Activated naive CD4-positive, alpha-beta T cell treated with Interleukin-2 at 50 U/mL for 16 hours (primary cell): ENCODE measurements at places on chromosomes 7 and 10.

GRCh38 chr10:98886686-98887085 lies 349.0 kb downstream of the HPSE2 start:
- no peak for DNase-seq

DNA sequence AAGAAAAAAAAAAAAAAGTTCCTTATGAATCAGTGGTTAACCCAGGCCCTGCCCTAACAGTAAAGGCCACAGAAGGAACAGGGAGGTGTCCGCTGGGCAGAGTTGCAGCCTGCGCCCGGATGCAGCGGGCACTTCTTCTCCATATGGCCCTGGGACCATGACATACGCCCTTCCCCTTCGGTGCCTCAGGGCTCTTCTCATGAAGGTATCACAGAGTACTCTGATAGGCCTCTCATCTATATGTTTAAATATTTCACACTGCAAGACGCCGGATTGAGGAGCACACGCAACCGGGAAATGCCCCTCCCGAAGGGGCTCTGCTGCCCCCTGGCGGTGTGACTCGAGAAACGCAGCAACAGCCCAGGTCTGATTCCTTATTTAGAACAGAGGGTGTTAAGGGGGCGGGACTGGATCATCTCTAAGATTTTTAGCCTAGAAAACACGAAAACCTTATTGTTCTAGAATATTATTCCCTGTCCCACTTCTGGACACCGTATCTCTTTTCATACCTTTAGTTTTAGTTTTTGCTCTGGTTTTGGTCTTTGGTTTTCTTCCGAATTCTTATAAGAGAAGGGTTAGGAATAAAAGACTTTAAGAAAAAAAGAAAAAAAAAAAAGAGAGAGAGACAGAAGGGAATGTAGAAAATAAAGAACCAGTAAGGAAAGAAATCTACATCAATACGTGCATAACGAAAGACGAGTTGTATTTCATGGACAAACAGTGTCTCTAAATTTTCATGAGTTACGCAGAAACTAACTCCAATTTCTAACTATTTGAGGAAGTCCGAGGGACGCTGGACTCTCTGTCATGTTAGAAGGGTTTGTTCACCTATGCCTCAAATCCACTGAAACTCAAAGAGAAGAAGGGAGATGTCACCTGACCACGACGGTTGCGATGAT lies 12.0 kb downstream of the DAGLB start:
- peak; percentile 88 for DNase-seq

GRCh38 chr7:110977127-110977737 lies 113.7 kb upstream of the LRRN3 start:
- DNase-seq, result no peak

- DNase-seq, result no peak
Observed at GRCh38 chr10:130884456-130884855, 427.1 kb downstream of the TCERG1L start.

GRCh38 chr10:131928248-131929095 lies 27.7 kb downstream of the PPP2R2D start:
- peak; percentile 59 for DNase-seq

DNA sequence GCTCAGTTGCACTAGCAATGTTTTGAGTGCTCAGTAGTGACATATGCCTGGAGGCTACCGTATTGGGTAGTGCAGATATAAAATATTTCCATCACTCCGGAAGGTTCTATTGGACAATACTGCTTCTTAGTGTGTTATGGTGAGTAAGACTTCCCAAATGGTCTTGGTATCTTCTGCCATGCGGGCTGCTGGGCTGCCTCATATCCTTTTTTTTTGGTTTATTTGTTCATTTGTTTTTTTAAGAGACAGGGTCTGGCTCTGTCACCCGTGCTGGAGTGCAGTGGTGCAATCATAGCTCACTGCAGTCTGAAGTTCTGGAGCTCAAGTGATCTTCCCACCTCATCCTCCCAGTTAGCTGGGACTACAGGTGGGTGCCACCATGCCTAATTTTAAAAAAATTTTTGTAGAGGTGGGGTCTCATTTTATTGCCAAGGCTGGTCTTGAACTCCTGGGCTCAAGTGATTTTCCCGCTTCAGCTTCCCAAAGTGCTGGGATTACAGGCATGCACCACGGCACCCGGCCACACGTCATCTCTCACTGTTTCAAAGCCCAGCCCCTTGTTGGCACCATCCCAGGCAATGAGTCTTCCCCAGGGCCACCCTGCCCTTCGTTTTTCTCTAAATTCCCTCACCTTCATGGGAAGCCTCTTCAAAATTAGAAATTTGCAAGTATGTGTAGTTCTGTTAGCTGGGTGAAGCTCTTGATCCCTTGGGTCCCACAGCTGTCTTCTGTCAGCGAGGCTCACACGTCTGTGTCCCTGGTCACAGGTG lies 111.0 kb upstream of the KLF14 start:
- DNase-seq, result no peak

DNA sequence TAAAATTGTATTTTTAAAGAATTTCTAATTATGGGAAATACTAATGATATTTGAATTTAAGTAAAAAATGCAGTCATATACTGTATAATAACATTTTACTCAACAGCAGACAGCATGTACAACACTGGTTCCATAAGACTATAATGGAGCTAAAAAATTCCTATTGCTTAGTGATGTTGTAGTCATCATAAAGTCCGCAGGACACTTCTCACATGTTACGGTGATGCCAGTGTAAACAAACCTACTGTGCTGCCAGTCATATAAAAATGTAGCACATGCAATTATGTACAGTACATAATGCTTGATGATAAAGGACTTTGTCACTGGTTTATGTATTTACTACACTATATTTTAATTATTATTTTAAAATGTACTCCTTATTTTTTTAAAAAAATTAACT lies 629.3 kb downstream of the IPMK start:
- no peak for DNase-seq

GRCh38 chr10:89702121-89702480 lies 711 bp downstream of the KIF20B start:
- DNase-seq, result peak; percentile 18

DNA sequence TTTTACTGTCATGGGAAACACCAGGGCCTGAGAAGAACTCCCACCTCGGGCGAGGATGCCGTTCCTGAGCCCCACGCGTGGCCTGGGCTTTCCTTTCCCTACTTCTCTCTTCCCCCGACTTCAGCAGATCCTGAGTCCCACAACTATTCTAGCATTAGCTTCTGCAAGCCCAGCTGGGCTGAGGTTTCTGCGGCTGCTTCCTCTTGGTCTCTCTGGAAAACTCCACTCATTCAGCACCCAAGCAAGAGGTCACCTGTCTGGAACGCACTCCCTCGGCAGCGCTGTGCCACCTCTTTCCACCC lies 761 bp upstream of the DOCK1 start:
- no peak for DNase-seq

DNA sequence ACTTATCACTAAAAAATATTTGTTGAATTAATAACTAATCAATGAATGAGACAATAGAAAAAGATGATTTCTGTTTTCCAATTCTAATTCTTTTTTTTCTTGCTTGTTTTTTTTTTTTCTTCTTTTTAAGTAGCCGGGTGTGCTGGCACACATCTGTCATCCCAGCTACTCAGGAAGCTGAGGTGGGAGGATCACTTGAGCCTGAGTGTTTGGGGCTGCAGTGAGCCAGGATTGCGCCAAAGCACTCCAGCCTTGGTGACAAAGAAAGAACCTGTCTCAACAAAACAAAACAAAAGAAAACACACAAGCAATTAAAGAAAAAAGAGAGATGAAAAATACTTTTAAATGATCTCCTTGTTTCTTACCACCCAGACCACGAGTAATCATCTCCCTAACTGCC lies 1109.3 kb downstream of the REEP3 start:
- no peak for DNase-seq

GRCh38 chr7:1919539-1920265 lies 249.6 kb downstream of the ELFN1 start:
- no peak for DNase-seq

- DNase-seq, result no peak
Observed at GRCh38 chr10:78619115-78619851, 449.5 kb upstream of the ZMIZ1 start.
